ENCODE measurements at places on chromosomes 4 and X.
A peak's percentile ranks its signal among the peaks of the same experiment; 100 is the strongest.

GRCh38 chr4:141020801-141021261 is 112.4 kb downstream of the RNF150 start:
- peak; percentile 87 for DNase-seq

- no peak for DNase-seq
These were observed 121.9 kb downstream of the CLCN4 start for GRCh38 chrX:10278716-10279115.

- peak; percentile 56 for DNase-seq
These were observed 733 bp downstream of the FRYL start for GRCh38 chr4:48779095-48779997.

DNA sequence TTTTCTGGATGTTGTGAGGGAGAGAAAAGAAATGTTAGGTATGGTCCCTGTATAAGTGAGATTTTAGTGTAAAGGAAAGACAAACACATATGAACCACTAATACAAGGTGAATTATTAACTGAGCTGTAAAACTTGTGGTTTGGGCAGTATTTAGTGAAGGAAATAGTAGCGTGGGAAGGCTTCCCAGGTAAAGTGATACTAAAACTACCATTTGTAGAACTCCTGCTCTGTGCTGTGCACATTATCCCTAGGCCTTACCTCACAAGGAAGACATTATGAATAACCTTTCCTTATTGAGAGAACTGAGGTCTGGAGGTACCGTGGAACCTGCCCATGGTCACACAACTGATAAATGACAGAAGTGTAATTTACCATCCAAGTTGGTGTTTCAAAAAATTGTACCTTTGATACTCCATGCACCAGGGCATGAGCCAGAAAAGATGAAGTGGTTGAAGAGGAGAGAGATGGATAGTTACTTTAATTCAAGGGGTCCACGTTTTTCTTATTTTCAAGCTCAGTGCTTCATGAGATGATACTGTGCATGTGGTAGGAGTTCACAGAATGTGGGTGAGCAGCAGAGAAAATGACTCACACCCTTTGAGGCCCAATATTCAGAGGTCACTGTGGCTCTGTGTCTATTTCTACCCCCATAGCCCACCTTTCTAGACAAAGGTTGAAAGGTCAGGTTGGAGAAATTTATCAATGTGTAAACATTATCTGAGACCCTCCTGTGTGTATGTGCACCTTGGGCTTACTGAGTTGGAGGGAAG is 2.6 kb upstream of the VSIG4 start:
- no peak for DNase-seq

- no peak for DNase-seq
These were observed 332.1 kb downstream of the PABPC4L start for GRCh38 chr4:133869486-133869885.

DNA sequence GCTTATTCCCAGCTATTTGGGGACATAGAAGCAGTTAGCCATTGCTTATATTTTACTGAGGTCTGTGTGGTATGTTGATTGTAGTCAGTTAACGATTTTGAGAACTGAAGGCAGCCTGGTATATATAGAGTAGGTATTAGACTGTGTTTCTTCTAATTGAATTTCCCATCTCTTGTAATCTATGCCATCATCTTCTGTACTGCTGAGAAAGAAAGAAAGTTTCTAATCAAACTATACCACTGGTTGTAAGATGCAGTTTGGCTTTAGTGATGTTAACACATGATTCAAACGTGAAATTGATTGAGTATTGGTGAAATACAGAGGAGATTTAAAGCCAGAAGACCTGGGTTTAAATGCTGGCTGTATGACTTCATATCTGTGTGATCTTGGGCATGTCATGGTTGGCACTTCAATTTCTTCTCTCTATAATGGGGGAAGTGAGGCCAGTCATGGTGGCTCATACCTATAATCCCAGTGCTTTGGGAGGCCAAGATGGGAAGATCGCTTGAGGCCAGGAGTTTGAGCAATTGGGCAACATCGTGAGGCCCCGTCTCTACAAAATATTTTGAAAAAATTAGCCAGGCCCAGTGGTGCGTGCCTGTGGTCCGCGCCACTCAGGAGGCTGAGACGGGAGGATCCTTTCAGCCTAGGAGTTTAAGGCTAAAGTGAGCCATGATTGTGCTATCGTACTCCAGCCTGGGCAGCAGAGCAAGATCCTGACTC is 11.6 kb downstream of the HTT start:
- DNase-seq: no peak

GRCh38 chrX:5399403-5399802 is 829.3 kb downstream of the NLGN4X start:
- DNase-seq: no peak

Data from fibroblast of upper back skin (primary cell).